ENCODE measurements at places on chromosomes 6 and 20. TPM values are rescaled to one million over a fixed set of nuclear protein-coding genes. Genes with fewer than 3 reads are reported as not detected.

KCNK15 gene
- 3.2 TPM for total RNA-seq

TNFRSF6B gene
- total RNA-seq = 6.1 TPM

NRN1 gene
- 90.1 TPM for total RNA-seq

ADGRG6 gene
- 57.4 TPM for total RNA-seq

GRCh38 chr20:5489601-5490000 lies 172.8 kb upstream of the PROKR2 start:
- no peak for DNase-seq

DNA sequence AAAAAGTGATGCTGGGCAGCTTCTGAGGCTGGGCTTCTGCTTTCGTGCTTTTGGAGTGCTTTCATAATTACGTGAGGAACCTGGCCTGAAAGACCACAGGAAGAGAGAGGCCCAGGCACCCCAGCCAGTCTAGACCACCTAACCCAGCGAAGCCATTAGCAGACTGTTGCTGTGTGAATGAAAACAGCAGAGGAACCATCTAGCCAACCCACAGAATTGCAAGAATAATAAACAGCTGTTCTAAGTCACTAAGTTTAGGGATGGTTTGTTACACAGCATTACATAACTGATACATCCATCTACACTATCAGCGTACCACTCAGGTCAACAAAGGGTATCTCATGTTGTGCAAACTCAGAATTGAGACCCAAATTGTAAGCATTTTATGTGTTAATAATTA lies 34.5 kb downstream of the FGD2 start:
- DNase-seq = no peak

- no peak for DNase-seq
Measured at GRCh38 chr6:130577178-130577919, 211.5 kb downstream of the TMEM200A start.

GRCh38 chr6:134714113-134714512 lies 235.8 kb downstream of the ALDH8A1 start:
- no peak for DNase-seq

- DNase-seq = no peak
Measured at GRCh38 chr6:17419189-17419575, 25.8 kb downstream of the CAP2 start.

Measured in sciatic nerve (tissue), 2 donors.